ENCODE measurements at places on chromosomes 2 and 18.

- no peak for DNase-seq
Measured at GRCh38 chr2:10389573-10389972, 58.6 kb downstream of the ODC1 start.

DNA sequence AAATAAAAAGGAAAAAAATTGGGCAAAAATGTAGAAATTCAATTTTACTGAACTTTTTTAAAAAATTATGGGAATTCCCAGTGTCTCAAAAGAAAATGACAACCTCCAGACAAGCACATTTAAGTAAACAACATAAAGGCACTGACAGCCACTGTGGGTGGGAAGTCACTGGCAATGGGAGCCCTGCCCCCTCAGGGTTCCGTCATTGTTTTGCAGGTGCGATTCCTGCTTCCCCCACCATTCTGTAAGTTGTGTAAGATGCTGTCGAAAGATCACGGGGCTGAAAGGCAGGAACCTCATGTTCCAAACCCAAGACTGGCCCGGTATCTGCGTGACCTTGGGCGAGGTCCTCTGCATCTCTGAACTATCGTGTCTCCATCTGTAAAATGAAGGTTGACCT, 15.8 kb upstream of the ASPRV1 start:
- DNase-seq: no peak

- no peak for DNase-seq
Measured at GRCh38 chr2:232485757-232486557, 1.7 kb downstream of the ECEL1 start.

DNA sequence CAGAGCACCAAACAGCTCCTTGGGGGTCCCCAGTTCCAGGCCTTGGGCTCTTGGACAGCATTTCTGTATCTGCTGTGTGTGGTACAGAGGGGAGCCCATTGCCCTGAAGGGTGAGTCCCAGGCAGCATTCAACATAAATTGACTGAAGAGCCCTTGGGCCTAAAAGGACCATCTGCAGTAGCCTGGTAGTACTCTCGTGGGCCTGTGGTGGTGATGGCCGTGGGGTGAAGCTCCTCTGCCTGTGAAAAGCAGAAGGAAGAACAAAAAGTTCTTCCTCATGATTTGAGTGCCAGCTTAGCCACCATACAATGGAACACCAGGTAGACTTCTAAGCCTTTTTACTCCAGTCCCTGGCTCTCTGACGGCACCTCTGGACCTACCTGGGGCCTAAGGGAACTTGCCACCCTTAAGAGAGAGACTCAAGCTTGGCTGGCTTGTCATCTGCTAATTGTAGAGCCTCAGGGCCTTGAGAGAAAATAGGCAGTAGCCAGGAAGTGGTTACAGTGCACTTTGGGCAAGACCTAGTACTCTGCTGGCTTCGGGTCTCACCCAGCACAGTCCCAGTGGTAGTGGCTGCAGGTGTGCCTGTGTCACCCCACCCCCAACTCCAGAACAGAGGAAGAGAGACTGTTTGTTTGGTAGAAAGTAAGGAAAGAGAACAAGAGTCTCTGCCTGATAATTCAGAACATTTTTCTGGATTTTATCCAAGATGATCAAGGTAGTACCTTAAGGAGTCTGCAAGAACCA, 84.6 kb upstream of the CERS6 start:
- DNase-seq: no peak

DNA sequence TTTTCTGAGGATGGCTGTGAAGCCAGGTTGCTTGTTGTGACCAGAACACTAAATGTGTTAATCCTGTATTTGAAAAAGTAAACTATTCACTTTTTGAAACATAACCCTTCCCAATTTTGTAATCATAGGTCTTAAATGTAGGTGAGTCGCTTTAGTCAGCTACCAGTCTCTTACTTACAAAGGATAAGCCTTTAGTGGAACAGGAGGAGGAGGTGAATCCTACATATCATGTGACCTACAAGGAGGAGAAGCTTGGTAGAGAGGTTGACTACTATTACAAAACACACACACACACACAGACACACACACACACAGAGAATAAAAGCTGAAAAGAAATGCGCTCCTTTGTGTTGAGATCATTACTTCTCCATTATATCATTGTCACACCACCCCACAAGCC, 59.9 kb upstream of the SPAG16 start:
- DNase-seq: no peak

DNA sequence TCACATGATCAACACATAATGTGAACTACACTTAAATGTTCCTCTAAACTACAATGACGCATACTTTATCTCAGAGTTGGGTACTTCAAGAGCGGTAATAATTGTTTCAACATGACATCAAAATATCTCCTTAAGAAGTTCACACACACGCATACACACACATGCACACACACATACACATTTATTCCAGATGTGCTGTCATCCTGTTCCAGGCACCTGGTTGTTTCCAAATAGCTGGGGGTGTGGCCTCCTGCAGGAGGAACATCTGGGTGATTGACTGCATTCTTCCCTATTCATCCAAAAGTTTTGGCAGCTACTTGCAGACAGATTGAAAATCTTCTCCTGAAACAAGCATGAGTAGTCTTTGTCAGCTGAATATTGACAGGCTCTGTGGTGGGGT, 37.9 kb upstream of the PIK3C3 start:
- no peak for DNase-seq

DNA sequence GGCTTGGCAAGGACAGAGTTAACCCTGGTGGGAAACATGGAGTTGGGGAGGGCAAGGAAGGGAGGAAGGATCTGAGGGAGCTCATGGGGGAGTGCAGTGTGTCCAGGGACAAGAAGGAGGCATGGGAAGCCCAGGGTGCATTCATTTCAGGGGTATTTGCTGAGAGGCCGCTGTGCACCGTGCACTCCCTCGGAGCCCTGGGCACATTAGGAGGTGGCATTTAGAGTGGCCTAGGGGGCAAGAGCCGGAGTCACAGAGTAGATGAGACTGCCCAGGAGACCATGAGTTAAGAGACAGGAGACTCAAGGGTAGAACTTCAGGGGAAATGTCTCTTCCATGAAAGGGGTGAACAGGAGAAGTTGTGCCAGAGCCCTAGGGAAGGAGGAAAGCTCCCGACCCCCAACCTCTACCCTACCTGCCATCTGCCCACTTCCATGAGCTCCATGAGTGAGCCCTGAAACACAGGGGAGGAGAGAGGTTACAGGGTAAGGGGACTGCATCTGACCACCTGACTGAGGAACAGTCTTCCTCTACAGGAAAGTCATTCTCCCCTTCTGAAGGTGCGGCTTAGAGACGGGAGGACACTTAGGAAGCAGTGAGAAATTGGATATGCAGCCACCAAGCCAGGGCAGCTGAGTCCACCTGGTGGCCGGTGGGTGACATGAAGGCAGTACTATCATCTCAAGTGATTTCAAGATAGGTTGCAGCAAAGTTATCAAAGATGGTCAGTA, 58.5 kb upstream of the COPS8 start:
- peak; percentile 34 for DNase-seq
